ENCODE measurements at places on chromosomes 4 and X.

- no peak for DNase-seq
Observed at GRCh38 chr4:13169731-13170525, 314.2 kb downstream of the RAB28 start.

- DNase-seq = no peak
Observed at GRCh38 chrX:64570204-64570603, 175.0 kb upstream of the MTMR8 start.

DNA sequence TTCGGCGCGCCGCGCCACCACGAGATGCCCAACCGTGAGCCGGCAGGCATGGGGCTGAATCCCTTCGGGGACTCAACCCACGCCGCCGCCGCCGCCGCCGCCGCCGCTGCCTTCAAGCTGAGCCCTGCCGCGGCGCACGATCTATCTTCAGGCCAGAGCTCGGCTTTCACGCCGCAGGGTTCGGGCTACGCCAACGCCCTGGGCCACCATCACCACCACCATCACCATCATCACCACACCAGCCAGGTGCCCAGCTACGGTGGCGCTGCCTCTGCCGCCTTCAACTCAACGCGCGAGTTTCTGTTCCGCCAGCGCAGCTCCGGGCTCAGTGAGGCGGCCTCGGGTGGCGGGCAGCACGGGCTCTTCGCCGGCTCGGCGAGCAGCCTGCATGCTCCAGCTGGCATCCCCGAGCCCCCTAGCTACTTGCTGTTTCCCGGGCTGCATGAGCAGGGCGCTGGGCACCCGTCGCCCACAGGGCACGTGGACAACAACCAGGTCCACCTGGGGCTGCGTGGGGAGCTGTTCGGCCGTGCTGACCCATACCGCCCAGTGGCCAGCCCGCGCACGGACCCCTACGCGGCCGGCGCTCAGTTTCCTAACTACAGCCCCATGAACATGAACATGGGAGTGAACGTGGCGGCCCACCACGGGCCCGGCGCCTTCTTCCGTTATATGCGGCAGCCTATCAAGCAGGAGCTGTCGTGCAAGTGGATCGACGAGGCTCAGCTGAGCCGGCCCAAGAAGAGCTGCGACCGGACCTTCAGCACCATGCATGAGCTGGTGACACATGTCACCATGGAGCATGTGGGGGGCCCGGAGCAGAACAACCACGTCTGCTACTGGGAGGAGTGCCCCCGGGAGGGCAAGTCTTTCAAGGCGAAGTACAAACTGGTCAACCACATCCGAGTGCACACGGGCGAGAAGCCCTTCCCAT is 1.1 kb downstream of the ZIC3 start:
- DNase-seq = no peak

DNA sequence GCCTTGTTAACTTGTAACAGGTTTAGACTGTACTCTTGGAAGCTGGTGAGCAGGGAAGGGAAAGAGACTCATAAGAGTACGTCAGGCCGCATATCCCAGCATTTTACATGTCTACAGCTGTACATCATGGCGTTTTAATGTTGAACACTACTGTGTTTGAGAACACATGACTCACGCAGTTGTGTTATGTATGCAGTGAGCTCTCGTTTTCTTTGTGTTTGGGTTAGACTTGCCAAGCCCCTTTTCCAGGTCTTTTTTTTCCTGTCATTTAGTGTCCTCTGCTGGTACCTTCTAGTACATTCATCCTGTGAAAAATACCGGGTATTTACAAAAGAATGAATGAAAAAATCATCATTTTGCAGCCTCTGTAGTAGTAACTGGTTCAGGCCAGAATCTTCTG is 35.3 kb downstream of the SMS start:
- DNase-seq = no peak

GRCh38 chr4:75821216-75821615 is 81.0 kb downstream of the PPEF2 start:
- DNase-seq = no peak

DNA sequence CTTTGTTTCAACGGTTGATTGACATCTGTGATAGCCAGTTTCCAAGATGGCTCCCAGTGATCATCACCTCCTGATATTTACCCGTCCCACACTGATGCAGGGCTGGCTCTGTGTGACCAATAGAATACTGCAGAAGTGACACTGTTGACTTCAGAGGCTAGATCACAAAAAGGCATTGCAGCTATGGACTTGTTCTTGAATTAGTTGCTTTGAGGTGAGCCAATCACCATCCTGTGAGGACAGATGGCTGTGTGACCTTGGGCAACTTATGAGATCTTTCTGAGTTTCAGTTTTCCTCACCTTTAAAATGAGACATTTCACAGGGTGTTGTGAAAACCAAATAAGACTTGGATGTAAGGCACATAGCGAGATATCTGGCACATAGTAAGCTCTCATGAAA is 1.8 kb upstream of the GPR82 start:
- DNase-seq = no peak

DNA sequence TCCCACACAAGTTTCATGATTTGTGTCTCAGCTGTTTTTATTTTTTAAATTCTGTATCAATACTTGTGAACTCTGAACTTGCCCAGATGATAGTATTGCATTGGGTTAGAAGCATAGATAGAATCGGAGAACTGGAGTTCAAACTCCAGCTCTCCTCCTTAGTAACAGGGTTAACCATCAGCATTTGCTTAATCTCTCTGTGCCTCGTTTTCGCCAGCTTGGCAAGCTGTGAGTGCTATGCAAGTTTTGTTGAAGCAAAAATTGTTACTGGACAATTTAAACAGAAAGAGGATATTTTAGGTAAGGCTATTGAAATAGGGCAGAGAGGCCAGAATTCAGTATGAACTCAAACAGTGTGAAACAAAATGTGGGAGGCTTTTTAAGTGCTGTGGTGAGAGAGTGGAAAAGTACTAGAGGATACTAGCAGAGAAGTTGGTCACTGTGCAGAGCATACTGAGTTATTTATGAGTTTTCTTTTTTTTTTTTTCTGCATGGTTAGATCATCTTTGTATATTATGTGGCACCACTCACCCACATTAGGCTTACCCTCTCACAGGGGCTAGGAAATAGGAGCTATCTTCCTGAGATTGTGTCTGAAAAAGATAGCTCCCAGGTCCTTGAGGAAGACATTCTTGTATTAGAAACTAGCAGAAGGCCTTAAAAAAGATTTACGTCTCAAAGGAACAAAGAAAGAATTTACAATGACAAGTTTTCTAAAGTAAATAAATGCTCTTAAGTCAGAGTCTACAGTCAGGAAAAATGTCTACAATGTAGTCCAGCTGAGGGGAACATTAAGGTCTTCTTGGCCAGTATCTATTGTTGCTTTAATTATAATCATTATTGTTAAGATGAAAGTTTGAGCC is 1126.6 kb downstream of the FAT4 start:
- no peak for DNase-seq

DNA sequence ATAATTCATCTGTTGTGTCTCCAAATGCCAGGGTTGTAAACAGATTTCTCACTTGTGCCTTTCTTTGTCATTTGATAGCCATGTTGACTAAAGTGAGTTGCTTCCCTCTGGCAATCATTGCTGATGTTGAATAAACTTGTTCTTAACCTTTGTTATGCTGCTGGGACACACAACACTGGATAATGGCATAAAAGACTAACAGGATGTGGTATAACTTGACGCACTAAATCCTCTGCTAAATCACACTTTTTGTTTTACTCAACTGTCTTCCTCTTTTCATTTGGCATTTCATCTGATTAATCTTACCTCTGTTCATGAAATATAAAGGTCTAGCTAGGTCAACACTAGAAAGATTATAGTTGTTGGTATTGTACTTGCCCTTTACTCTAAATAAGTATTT is 17.6 kb upstream of the CXCL5 start:
- DNase-seq = no peak

DNA sequence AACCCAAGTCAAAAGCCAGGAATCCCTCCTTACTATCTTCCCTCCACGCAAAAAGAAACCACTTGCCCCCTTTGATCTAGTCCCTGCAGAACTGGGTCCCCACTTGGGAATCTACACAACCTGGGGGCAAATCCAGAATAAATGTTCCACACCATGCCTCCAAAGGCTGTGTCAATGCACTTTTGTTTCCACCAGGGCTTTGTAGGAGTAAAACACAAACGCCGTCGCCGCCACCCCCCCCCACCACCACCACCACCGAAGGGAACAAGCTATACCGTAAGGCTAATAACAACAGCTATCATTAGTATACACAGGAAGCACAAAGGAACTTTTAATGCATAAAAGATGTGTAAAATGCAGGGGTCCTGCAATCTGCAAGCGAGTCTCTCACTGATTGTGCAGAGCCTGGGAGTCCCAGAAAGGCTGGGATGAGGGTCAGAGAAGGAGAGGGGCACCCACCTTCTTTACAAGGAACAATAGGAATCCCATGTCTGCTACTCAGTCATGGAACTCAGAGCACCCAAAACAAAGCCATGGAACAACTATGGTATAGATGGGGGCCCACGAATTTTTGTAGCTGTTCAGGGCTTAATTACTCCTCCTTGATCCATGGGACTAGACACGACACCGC is 13.2 kb downstream of the BCOR start:
- DNase-seq = no peak

GRCh38 chr4:54041100-54041499 is 23.3 kb downstream of the CHIC2 start:
- DNase-seq = no peak

All from bone marrow (tissue), 2 donors.